ENCODE measurements at places on chromosomes 1 and 21. TPM values are rescaled to one million over a fixed set of nuclear protein-coding genes. Genes with fewer than 3 reads are reported as not detected.

Gene S100A16
- 483 TPM for total RNA-seq

Gene MRPS15
- 86.2 TPM for total RNA-seq

Gene BACE2
- total RNA-seq = 21.8 TPM

Gene RHBG
- not detected for total RNA-seq

Gene STIL
- 12.2 TPM for total RNA-seq

Gene ACOT11
- 2.1 TPM for total RNA-seq

Gene SEMA4A
- 0.44 TPM for total RNA-seq

Gene SHISA4
- 14.5 TPM for total RNA-seq

Gene FMN2
- 5.8 TPM for total RNA-seq

Gene TMEM81
- total RNA-seq = 2.6 TPM

Gene CLCA1
- not detected for total RNA-seq

Gene KRTAP19-1
- not detected for total RNA-seq

Gene CLIC6
- total RNA-seq = 0.08 TPM

Gene SLC9C2
- total RNA-seq = not detected

Gene MUL1
- total RNA-seq = 41.0 TPM

Gene PYCR2
- total RNA-seq = 56.3 TPM

Gene IFNLR1
- total RNA-seq = 1.0 TPM

Gene LRRC7
- total RNA-seq = not detected

Gene GJA5
- not detected for total RNA-seq

Gene DVL1
- total RNA-seq = 76.5 TPM

Gene RGS8
- total RNA-seq = not detected

Data from A549 treated with DMSO at 1 μM for 4 hours (cell line).